PC-9 (cell line): ENCODE measurements at places on chromosomes 3 and 15.

- no peak for DNase-seq
These were observed 394.1 kb upstream of the NECTIN3 start for GRCh38 chr3:110677506-110677905.

DNA sequence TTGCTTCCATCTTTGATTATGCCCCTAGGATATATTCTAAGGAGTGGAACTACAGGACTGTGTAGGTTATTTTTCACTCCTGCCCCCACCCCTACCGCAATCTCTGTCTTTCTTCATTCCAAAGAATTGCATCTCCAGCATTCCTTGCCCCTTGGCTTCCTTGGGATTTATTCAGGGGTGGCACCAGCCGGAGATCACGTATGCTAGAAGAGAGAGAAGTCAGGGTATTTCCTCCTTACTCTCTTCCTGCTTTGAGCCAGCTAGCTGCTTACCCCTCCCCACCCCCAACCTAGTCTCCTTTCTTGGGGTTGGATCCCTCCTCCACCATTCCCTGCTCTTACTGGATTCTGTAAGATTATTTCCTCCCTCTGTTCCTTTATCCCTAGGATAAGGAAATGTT lies 35.0 kb upstream of the DENND4A start:
- no peak for DNase-seq

- no peak for DNase-seq
These were observed 73.8 kb downstream of the MCTP2 start for GRCh38 chr15:94305133-94305532.

DNA sequence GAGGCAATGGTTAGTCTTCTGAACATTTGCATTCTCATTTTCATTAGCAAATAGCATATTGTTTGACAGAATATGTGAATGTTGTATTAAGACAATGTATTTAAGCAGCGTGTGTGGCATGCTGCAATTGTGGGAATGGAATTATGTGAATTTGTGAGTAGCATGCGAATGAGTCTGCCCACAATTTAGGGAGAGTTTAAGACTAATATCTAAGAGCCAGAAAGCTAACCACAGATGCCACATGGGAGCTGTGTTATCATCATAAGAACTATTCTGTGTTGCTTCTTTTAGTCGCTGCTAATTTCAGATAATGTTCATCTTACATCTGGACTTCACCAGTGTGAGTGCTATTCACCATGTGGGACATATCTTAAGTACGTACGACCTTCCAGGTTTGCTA lies 494.5 kb downstream of the RBMS3 start:
- DNase-seq: no peak

DNA sequence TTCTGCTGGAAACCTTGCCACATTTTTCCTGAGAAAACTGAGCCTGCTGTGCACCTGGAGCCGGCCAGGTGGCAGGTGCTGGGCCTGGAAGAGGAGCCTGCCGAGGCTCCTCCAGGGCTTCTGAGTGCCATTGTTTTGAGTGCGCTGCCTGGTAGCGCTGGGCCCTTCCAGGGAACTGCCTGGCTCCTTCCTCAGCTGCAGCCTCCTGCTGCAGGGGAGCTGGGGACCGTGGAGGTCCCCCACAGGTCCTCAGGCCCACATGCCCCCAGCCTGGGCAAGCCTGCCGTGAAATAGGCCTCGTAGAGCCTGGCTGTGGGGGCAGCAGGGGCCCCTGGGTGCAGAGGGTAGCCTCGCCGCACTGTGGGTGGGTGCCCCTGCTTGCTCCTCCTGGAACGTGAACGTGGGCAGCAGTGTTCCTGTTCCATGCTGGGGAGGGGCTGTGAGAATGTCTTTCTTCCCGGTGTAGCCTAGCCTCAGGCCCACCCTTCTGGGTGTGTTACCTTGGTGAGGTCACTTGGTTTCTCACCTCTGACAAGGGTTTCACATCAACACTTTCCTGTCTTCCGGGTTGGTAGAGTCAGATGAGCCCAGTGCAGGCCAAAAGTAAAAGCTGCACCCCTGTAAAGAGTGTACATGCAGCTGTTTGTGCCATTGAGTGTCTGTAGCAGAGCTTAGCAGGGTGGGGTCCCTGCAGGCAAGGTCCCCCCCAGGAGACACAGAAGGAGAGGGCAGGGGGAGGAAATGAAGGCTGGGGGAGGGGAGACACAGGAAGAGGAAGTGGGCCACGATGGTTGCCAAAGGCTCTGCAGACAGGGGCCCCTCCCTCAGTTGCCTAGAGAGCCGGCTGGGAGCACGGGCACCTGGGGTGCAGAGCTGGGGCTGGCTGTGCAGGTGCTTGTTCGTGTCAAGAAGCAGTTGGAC lies 34.5 kb downstream of the KLF13 start:
- DNase-seq: no peak

DNA sequence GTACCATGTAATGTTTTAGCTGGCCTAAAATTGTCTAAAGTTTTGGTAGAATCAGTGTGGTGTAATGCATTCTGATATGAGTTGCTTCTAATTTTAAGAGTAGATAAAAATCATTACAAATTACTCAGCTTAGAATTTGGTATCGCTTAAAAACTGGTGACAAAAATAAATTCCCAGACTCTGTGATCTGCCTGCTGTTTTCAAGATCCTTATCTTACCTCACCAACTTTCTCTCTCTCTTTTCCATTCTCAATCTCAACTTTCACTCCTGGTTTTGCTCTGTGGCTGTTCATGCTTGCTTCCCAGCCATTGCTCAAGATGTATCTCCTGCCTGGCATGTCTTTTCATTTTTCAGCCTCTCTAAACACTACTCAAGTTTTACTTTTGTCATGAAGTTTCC lies 45.7 kb downstream of the TCF12 start:
- DNase-seq: no peak

DNA sequence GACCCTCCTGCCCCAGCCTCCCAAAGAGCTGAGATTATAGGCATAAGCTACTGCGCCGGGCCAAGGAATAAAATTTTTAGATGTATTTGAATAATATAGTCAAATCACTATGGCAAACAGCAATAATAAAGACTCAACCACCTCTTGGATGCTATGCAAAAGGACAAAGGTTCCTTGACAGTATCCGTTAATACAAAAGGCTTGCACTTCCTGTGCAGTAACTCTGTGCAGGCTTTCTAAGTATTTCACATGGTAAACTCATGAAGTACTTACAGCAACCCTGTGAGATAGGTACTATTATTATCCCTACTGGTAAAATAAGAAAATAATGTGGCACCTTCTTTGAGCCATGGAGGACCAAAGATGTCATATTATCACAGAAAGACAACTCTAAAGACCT lies 86.8 kb downstream of the SHQ1 start:
- no peak for DNase-seq

- DNase-seq: no peak
These were observed 128.7 kb downstream of the SCAPER start for GRCh38 chr15:76776480-76776879.

DNA sequence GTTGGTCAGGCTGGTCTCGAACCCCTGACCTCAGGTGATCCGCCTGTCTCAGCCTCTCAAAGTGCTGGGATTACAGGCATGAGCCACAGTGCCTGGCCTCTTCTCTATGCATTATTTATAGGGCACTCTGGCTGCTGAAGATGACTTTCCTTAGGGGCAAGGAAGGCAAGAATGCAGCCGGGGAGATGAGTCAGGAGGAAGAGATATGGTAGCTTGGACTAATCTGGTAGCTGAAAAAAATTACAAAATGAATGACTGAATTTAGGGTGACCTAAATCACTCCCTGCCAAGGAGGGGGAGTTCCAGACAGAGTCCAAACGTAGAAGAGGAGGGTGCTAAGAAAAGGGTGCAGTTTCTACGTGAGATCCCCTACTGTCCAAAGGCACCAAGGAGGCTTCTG lies 14.2 kb downstream of the RHCG start:
- DNase-seq: no peak

- DNase-seq: no peak
These were observed 97.7 kb upstream of the PRR20G start for GRCh38 chr3:127385540-127385870.

DNA sequence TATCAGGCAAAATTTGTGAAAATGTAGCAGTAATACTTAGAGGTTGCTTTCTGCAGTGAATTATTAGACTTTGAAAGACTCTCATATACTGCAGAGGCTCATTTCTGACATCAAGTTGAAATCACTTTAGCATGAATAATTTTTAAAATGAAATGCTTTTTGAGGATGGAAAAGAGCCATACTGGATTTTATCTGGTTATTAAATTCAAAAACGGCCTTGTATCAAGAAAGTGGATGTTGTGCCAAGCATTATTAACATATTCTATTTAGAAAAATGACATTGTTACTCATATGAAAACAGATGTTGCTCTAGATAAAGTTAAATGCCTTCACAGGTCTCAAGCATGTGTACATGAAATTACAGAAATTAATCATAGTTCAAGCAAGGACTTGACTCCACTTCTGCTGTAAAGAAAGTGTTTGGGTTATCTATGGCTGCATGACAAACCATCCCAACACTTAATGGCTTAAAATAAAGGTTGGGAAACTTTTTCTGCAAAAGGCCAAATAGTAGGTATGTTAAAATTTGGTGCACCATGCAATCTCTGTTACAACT lies 64.5 kb upstream of the ZNF280D start:
- DNase-seq: no peak

DNA sequence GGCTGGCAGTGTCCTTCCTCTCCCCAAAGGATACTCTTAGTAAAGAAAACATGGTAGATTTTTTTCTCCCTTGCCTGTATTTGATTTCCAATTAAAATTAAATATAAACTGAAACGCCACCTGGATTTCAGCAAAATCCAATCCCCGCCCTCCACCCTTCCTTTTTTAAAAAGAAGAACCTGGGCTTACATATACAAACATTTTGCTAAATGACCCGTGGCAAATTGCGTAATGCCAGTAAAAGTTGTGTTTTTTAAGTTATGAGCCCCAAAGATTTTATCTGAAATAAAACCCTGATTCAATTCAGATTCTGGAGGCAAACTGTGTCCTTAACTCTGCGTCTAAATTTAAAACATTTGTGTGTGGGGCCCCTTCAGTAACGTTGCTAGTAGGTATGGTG lies 403.0 kb downstream of the FOXP1 start:
- no peak for DNase-seq

- DNase-seq: no peak
These were observed 873.9 kb downstream of the MCTP2 start for GRCh38 chr15:95105229-95105628.

DNA sequence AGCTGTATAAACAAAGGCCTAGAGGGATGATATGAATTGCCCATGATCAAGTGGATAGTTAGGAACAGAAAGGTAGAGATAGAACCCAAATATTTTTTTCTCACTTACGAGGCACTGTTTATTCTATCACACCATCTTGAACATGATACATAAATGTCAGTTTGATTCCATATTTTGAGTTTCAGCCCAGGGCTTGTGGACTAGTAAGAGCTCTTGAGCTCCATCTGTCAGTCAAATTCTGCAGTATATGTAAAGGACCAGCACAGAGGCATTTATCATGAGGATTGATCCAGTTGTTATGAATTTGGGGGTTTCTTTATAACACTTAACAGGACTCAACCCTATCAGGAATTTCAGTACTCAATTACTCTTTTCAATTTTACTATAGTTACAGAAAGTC lies 4.8 kb downstream of the SLC27A2 start:
- DNase-seq: no peak

- DNase-seq: no peak
These were observed 83.1 kb downstream of the PGPEP1L start for GRCh38 chr15:98924401-98925049.

DNA sequence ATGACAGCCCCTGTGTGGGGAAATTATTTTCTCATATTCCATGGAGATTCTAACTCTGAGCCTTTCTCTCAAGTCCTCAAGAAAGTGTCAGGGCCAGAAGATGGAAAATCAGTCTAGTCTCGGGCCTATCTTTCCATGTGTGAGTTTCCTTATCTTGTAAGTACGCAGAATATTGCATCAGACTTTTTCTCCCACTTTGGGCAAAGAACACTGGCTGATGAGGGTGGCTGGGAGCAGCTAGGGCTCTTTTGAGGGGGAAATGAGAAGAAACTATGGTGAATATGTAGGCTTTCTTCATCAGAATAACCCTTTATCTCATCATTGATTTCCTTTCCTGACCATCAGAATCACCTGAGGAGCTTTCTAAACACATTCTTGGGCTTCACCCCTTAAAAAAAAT lies 264.0 kb downstream of the CLSTN2 start:
- no peak for DNase-seq

- DNase-seq: no peak
These were observed 67.7 kb upstream of the GSK3B start for GRCh38 chr3:120161902-120162301.
